HT-29 (cell line): ENCODE measurements at places on chromosomes 3 and 15. TPM values are rescaled to one million over a fixed set of nuclear protein-coding genes. Genes with fewer than 3 reads are reported as not detected.

Gene ANAPC13
- 15.3 and 18.6 TPM in 2 replicates for total RNA-seq

Gene ZPLD1
- not detected in 2 replicates for total RNA-seq

Gene PEAK1
- 15.7 and 25.9 TPM in 2 replicates for total RNA-seq

Gene P2RY12
- not detected in 2 replicates for total RNA-seq

Gene NMB
- total RNA-seq: 96.2 and 97.9 TPM in 2 replicates

Gene PLSCR5
- not detected in 2 replicates for total RNA-seq

Gene NOX5
- total RNA-seq: not detected in 2 replicates

Gene CCRL2
- 7.4 and 9.7 TPM in 2 replicates for total RNA-seq

Gene RBMS3
- total RNA-seq: not detected in 2 replicates

Gene HGD
- total RNA-seq: 17.6 and 20.7 TPM in 2 replicates

Gene CCNDBP1
- 39.8 and 52.0 TPM in 2 replicates for total RNA-seq

Gene TICRR
- total RNA-seq: 14.9 and 15.2 TPM in 2 replicates

Gene ZNF620
- total RNA-seq: 2.1 and 2.8 TPM in 2 replicates

Gene MME
- total RNA-seq: 0.03 TPM in 1 of 2 replicates, not detected in the other

Gene GABRR3
- not detected in 2 replicates for total RNA-seq

Gene LMLN
- total RNA-seq: 1.1 and 1.3 TPM in 2 replicates

Gene ENTPD3
- total RNA-seq: not detected in 2 replicates

Gene SAMD7
- not detected in 2 replicates for total RNA-seq

Gene USP3
- 39.4 and 47.6 TPM in 2 replicates for total RNA-seq

Gene DOCK3
- total RNA-seq: 0.10 TPM in 1 of 2 replicates, not detected in the other

Gene NAALADL2
- total RNA-seq: 4.4 and 9.4 TPM in 2 replicates

Gene EIF2B5
- total RNA-seq: 36.2 and 44.8 TPM in 2 replicates

Gene FBXO45
- total RNA-seq: 10.6 and 12.7 TPM in 2 replicates

Gene MNS1
- total RNA-seq: 4.0 and 6.8 TPM in 2 replicates
